ENCODE measurements at places on chromosomes 6 and 20.

DNA sequence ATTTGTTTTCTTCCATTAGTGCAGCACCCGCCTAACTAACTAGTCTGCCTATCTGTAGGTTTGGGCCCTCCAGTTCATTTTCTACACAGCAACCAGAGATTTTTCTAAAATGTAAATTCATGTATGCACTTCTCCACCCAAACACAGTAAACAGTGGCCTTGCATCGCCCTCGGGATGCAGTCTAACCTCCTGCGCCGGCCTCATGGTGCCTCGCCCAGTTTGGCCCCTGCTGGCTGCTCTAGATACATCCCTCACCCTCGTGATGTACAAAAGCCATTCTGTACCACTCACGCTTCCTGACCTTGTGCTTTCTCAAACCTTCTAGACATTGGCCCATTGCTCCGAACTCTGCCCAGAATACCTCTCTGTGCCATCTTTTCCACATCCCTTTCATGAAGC is 53.8 kb upstream of the VSTM2L start:
- no peak for DNase-seq

- DNase-seq: no peak
Measured at GRCh38 chr20:54347166-54347833, 128.1 kb upstream of the DOK5 start.

DNA sequence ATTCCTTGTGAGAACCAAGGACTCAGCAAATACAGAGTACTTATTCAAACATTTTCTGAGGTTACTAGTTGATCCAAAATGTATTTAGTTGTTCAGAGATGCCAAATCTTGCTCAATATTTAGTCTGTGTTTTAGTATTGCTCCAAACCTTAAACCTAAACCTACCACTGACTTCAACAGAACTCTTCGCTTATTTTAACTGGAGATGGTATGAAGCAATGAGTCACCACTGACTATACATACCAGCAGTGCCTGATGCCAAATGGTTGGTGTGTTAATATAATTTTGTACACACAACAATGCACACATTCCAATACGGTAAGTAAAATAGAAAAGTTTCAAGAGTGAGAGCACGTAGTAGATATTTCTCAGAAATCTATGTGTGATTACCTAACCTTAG is 1.9 kb upstream of the SPTLC3 start:
- no peak for DNase-seq

GRCh38 chr6:167130712-167131684 is 8.1 kb downstream of the CCR6 start:
- no peak for DNase-seq

DNA sequence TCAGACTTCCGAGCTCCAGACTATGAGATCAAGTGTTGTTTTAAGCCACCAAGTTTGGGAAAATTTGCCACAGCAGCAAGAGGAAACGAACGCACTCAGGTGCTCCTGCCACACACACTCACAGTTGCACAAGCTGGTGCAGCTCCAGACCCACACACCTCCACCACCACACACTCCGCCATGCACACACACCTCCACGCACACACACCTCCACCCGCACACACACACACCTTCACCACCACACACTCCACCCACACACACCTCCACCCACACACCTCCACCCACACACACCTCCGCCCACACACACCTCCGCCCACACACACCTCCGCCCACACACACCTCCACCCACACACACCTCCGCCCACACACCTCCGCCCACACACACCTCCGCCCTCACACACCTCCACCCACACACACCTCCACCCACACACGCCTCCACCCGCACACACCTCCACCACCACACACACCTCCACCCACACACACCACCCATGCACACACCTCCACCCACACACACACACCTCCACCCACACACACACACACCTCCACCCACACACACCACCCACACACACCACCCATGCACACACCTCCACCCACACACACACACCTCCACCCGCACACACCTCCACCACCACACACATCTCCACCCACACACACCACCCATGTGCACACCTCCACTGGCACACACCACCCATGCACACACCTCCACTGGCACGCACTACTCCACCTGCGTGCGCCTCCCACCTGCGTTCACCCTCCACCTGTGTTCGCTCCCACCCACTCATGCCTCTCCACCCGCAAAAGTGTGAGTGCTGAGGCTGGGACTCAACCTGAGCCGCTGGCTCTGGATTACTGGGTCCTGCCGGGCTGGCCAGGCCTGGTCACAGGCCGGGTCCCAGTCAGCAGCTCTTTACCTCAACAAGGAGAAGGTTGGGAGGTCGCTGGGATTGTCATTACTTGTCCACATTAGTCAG is 175.6 kb downstream of the BMP7 start:
- no peak for DNase-seq
